Endodermal cell (in vitro differentiated cells): ENCODE measurements at places on chromosomes 7 and 10. TPM values are rescaled to one million over a fixed set of nuclear protein-coding genes. Genes with fewer than 3 reads are reported as not detected.

- no peak for DNase-seq
Measured at GRCh38 chr7:36735172-36735571, 10.9 kb upstream of the AOAH start.

DNA sequence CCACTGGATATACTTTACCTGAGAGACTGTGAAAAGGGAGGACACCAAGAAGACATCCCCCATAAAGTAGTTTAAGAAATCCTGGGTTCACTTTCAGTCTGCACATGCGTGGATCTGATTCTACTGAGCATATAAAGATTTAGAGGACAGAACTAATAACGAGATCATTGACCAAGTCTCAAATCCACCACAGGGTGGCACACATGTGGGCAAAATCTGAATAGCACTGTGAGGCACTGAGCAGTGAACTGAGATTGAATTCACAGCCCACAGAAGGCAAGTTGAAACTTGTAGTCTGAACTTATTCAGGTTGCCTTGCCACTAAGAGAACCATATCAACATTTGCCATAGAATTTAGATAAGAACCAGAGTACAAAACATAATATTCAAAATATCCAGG, 818.6 kb downstream of the GRID1 start:
- DNase-seq: peak; percentile 64

DNA sequence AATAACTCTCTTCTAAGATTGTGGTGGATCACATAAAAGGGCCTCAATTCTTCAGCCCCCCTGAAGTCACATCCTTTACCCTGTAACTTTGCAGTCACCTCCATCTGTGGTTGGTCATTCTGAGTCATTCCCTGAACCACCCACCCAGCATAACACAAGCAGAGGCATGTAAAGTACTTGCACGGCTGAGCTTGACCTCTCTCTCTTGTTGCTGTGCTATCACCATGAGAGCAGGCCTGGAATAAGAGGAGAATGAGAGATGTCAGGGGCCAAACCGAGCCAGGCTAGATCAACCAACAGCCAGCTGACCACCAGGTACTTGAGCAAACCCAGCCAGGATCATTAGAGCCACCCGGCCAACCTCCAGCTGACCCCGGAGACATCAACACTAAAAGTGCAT, 13.5 kb upstream of the STK17A start:
- no peak for DNase-seq

GRCh38 chr7:139571190-139571589, 47.7 kb downstream of the CLEC2L start:
- DNase-seq: peak; percentile 49

GRCh38 chr10:69955211-69955805, 97.3 kb upstream of the MACROH2A2 start:
- peak; percentile 62 for DNase-seq

DNA sequence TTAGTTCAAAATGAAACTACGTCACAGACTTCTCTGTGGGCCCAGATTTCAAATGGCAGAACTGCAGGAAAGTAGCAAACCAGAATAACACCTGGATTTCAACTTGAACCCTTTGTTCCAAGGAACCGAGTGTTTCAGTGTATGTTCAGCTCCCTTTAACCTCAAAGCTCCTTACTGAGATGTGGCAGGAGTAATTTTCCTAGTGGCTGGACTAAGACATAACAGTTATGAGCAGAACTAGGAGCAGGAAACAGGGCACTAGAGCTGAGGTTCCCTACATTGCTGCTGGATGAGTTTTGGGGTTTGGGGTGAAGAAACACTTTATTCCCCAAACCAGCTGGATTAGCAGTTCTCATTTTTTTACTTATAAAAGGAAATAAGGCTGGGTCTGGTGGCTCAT, 50.1 kb downstream of the NSUN6 start:
- DNase-seq: no peak

GRCh38 chr7:234051-234707, 41.8 kb downstream of the FAM20C start:
- no peak for DNase-seq

DNA sequence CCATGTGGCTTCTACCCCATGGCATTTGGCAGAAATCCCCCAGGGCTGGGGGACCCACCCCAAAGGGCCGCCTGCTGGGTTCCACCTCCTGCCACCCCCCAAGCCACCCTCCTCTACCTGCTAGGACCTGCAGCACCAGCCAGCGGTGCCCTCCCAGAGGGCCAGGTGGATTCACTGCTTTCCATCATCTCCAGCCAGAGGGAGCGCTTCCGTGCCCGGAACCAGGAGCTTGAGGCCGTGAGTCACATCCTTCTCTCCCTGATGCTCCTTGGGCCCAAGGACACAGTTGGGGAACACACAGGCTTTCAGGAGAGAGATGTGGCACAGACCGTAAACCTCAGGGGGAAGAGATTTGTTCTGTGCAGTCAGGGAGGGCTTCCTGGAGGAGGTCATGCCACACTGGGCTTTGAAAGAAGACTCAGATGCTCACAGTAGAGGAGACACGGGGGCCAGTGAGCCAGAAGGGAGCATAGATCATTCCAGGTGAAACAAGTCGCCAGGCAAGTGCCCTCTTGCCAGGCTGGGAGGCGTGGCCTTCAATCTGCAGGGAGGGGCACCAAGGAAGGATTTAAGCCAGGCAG, 11.5 kb upstream of the SH2B2 start:
- DNase-seq: no peak

- DNase-seq: no peak
Measured at GRCh38 chr10:75186310-75186709, 24.3 kb upstream of the VDAC2 start.

GRCh38 chr10:88765816-88766215, 6.0 kb downstream of the LIPN start:
- DNase-seq: no peak

DNA sequence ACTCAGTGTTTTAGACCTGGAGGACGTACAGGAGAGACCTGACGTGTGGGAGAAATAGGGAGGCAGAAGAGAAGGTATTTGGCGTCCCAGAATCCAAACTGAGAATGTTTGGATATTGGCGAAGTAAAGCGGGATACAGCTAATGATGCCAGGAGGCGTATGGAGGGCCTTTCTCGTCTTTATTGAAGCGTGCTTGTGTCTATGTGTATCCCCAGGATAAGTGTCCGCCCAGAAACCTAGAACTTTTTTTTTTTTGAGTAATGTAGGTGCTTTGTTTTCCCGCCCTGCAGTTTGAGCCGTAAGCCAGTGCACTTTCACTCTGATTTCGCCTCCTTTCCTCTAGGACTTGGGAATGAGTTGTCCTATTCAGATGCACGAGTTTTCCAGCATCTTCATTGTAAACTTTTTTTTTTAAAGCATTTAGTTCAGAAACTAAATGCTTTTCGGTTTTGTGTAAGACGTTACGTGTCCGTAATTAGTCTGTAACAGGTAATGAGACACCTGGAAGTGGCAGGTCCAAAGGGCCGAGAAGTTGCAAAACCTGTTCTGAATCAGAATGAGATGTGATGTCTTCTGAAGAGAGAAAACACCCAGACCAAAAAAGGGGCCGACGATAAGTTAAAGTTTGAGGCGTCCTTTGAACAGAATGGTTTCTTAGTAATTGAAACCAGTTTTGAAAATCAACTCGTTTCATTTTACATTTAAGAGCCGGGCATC, 746 bp downstream of the ARL5B start:
- DNase-seq: peak; percentile 57

- DNase-seq: no peak
Measured at GRCh38 chr10:95784279-95784913, 28.4 kb downstream of the ENTPD1 start.

GRCh38 chr7:155761162-155761561, 51.1 kb downstream of the SHH start:
- no peak for DNase-seq

DNA sequence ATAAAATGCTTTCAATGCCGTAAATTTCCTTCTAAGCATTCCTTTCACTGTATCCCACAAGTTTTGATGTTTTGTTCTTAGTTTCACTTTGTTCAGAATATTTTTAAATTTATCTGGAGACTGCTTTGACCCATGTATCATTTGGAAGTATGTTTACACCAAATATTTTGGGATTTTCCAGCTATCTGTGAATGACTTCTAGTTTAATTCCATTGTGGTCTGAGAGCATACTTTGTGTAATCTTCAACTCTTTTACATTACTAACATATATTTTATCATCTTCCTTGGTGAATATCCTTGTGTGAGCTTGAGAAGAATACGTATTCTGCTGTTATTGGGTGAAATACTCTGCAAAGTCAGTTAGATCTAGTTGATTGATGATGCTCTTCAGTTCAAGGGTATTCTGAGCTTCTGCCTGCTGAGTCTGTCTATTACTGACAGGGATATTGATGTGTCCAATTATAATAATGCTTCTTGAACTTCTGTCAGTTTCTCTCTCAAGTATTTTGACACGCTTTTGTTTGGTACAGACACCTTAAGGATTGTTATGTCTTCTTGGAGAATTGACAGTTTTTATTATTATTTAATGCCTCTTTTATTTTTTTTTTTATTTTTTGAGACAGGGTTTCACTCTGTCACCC, 31.6 kb downstream of the MKLN1 start:
- DNase-seq: no peak

GRCh38 chr10:14603534-14604102, 171.1 kb downstream of the FAM107B start:
- DNase-seq: no peak

DNA sequence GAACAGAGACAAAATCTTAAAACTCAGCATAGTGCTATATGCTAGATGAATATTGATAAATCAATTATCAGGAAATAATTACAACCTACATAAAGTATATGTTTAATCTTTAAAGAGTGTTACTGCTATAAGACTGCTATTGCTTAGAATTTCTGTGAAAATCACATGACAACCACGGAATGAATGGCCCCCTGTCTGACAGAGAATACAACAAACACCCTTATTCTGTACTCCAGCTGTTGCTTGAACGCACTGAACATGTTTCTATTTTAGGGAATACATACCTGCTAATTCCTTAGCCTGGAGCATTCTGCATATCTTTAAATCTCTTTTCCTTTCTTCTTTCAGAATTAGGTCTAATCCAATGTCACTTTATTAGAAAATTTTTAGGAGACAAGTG, 452.4 kb upstream of the PHF14 start:
- no peak for DNase-seq

The PON2 gene
- total RNA-seq: 46.9 to 73.8 TPM (median 66.3 TPM) in 3 replicates

The ARHGAP12 gene
- total RNA-seq: 43.0 to 53.2 TPM (median 49.8 TPM) in 3 replicates

The NODAL gene
- 71.0 and 88.6 TPM in 2 replicates for total RNA-seq

The CHAT gene
- not detected in 3 replicates for total RNA-seq

The LMOD2 gene
- not detected in 2 replicates for total RNA-seq

The SPDYE16 gene
- total RNA-seq: not detected in 3 replicates

The WNT8B gene
- total RNA-seq: 0.13 TPM in 1 of 2 replicates, not detected in the other
